ENCODE measurements at places on chromosomes 3 and 15. TPM values are rescaled to one million over a fixed set of nuclear protein-coding genes. Genes with fewer than 3 reads are reported as not detected.

Gene POC1A
- total RNA-seq, result 2.2 TPM

Gene SLC51B
- 2.9 TPM for total RNA-seq

Gene HYAL3
- total RNA-seq, result 2.0 TPM

Gene PHLDB2
- total RNA-seq, result 85.6 TPM

Gene PARP14
- total RNA-seq, result 64.0 TPM

Gene WDR93
- total RNA-seq, result 2.5 TPM

Gene RGMA
- 4.7 TPM for total RNA-seq

Gene NPTN
- total RNA-seq, result 130 TPM

Gene COMMD4
- 67.6 TPM for total RNA-seq

DNA sequence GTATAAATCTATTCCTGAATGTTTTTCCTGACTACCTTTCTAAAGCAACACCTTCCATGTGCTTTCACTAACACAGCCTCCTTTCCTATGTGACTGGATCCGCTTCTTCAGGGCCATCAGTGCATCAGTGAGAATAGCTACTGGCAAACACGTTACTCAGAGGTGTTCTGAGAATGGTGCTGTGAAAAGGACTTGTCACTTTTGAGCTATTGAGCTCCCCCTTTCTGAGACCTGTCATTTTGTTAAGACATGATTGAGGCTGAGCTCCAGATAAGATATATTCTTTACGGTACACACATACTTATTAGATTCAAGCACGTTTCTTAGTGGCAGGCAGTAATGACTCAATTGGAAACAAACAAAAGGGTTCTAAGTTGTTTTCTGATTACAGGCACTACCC lies 45.0 kb upstream of the ADCY5 start:
- no peak overlapping the region for H3K4me3 ChIP-seq
- peaks cover 2% of the 10 kb centered on the region for H3K4me1 ChIP-seq
- H3K27me3 ChIP-seq, result no peaks in the 10 kb centered on the region
- no peaks in the 10 kb centered on the region for H3K36me3 ChIP-seq

DNA sequence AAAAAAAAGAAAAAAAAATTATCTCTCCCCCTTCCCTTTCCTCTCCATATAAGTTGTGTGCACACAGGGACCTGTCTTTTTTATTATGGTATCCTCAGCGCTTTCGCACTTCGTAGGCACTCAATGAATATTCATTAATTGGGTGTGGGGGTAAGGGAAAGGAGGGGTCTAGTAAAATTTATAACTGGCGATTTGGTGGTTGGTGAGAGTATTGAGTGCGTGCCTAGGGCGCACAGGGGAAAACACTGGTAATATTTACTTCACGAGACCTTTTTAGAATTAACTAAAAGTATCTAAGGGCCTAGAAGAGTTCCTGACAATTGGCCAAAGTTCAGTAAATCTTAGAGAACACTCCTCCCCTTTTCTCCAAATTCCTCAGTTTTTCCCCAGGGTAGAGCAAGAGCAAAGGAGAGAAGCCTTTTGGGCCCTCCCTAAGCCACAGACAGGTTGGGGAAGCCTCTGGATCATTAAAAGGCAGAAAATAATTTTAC lies 25.7 kb downstream of the TYRO3 start:
- peak; percentile 64 for DNase-seq
- peak overlapping the region; percentile 59 for H3K4me3 ChIP-seq
- H3K4me1 ChIP-seq, result peaks cover 6% of the 10 kb centered on the region
- peak overlapping the region; percentile 63 for H3K27ac ChIP-seq
- no peaks in the 10 kb centered on the region for H3K27me3 ChIP-seq

GRCh38 chr15:38176155-38176554 lies 76.5 kb upstream of the SPRED1 start:
- no peak for DNase-seq
- no peak overlapping the region for H3K4me3 ChIP-seq
- H3K4me1 ChIP-seq, result no peaks in the 10 kb centered on the region
- no peaks in the 10 kb centered on the region for H3K27me3 ChIP-seq
- no peaks in the 10 kb centered on the region for H3K36me3 ChIP-seq

- no peaks in the 10 kb centered on the region for H3K36me3 ChIP-seq
- no peak for DNase-seq
- no peak overlapping the region for H3K27ac ChIP-seq
- no peak overlapping the region for H3K4me3 ChIP-seq
- no peaks in the 10 kb centered on the region for H3K4me1 ChIP-seq
Measured at GRCh38 chr3:6168256-6168655, 692.7 kb upstream of the GRM7 start.

GRCh38 chr3:69494185-69494584 lies 108.3 kb upstream of the FRMD4B start:
- no peak overlapping the region for H3K27ac ChIP-seq
- H3K27me3 ChIP-seq, result no peaks in the 10 kb centered on the region
- H3K36me3 ChIP-seq, result no peaks in the 10 kb centered on the region
- DNase-seq, result no peak
- no peaks in the 10 kb centered on the region for H3K4me1 ChIP-seq
- no peak overlapping the region for H3K4me3 ChIP-seq

DNA sequence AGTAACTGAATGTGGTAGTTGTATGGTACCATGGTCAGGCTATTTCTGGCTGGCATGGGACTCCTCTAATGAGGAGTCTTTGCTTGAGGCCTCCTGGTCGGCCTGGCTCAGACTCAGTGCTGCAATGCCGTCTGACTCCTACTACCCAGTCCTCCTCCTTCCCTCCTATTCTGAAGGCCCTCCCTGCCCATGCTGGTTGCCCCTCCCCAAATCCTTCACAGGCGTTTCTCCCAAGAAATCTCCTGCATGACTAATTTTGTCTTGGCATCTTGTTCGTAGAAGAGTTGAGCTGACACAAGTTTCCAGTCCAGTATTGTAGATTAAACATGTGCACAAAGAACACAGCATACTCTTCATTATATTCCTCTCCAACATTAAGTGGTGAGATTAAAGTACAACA lies 115.5 kb downstream of the NFKBIZ start:
- H3K27ac ChIP-seq, result no peak overlapping the region
- H3K36me3 ChIP-seq, result no peaks in the 10 kb centered on the region
- no peaks in the 10 kb centered on the region for H3K4me1 ChIP-seq
- H3K4me3 ChIP-seq, result no peak overlapping the region
- no peaks in the 10 kb centered on the region for H3K27me3 ChIP-seq
- DNase-seq, result no peak

DNA sequence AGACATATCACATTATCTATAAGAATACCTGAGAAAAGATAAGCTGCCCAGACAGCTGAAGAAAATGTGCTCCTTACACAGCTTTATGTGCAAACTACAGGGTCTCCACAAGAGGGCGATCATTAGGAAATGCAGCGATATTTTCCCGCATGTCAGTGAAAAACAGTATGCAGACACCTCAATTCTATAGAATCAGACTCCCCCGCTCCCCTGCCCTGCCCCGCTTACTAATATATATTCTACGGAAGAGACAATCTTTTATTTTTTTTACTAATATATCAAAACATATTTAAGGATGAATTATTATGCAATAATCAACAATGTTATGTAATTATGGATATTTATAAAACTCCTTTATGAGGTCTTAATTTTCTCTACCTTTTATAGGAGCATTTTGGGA lies 681.3 kb downstream of the ROBO1 start:
- DNase-seq, result peak; percentile 75
- no peak overlapping the region for H3K4me3 ChIP-seq
- H3K36me3 ChIP-seq, result no peaks in the 10 kb centered on the region
- H3K27me3 ChIP-seq, result no peaks in the 10 kb centered on the region

DNA sequence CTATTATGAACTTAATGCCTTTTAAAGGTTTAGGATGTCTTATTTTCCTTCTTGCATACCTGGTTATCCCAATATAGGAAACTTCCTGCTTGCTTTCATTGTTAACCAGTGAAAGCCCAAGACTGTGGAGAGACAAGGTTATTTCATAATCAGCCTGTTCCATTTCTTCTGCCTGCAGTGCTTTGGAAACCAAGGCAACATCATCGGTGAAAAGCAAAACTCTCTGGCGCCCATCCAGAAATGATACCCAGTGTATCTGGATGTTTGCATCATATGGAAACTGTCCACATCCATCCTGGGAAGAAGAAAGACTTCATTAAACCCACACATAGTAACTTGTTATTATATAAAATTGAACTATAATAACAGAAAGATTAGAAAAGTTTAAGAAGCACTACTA lies 170.1 kb downstream of the VPS13C start:
- no peaks in the 10 kb centered on the region for H3K27me3 ChIP-seq
- no peak overlapping the region for H3K27ac ChIP-seq
- no peaks in the 10 kb centered on the region for H3K36me3 ChIP-seq
- no peak for DNase-seq
- no peaks in the 10 kb centered on the region for H3K4me1 ChIP-seq
- H3K4me3 ChIP-seq, result no peak overlapping the region

DNA sequence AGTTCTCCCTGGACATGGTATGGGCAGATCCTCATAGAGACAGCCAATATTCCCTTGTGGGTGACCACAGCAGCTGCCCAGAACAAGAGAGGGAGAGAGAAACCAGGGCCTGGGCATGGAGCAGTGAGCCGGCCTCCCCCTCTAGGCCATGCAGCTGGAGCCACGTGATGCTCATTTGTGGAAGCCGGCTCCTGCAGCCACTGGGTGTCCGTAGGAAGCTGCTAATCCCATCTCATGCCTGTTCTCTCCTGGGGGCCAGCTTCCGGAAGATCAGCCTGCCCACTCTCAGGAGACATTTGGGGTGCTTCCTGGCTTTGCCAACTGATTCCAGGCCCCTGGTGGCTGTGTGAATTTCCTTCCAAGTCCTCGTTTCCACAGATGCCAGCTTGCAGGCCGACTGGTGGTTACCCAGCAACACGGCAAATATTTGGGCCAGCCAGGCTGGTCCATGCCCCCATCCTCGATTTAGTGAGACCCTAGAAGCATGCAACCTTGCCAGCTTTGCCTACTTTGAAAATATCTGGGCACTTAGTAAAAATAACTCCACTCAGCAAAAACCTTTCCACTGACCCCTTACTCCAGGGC lies 55.3 kb downstream of the LINGO1 start:
- H3K27me3 ChIP-seq, result no peaks in the 10 kb centered on the region
- H3K4me3 ChIP-seq, result no peak overlapping the region
- no peak for DNase-seq

DNA sequence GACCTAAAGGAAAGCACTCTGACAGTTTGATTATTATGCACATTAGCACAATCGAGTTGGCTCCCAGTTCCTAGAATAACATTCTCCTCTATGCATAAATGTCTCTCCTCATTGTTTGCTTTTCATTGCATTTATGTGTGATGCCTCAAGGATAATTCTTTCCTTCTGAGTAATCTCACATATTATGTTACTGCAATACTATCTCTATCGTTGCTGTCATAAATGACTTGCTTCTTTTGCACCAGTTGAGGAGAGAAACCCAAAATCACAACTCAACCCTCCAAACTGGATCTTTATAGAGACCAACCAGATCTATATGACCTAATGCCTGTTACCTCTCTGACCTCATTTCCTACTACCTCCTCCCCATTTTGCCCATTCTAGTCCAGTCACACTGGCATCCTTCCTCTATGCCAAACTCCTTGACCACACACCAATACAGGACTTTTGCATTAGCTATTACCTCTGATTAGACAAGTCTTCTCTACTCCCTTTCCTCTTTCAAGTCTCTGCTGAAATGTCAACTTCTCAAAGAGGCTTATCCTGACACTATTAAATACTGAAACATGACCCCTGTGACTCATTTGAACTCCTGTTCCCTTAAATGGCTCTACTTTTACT lies 1026.0 kb downstream of the TUSC7 start:
- H3K4me3 ChIP-seq, result no peak overlapping the region
- H3K27ac ChIP-seq, result no peak overlapping the region
- DNase-seq, result no peak
- no peaks in the 10 kb centered on the region for H3K36me3 ChIP-seq
- H3K27me3 ChIP-seq, result no peaks in the 10 kb centered on the region
- no peaks in the 10 kb centered on the region for H3K4me1 ChIP-seq

DNA sequence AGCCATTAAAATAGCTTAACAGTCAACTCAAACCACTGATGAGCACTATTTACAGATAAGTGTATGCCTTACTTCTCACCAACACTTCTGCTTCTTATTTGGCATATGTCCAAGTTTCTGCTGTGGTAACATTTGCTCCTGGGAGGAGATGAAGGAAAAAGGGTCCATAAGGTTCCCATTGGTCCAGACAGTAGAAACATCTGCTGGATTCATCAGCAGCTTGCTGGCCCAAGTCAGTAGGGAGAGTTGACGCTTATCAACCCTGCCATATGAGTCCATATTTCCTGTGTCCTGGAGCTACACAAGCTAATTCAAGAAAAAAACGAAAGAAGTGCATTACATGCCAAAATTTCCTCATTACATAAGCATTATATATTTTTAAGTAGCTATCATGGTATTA lies 824.5 kb downstream of the CADM2 start:
- H3K27me3 ChIP-seq, result no peaks in the 10 kb centered on the region
- no peaks in the 10 kb centered on the region for H3K36me3 ChIP-seq
- no peak for DNase-seq
- H3K27ac ChIP-seq, result no peak overlapping the region
- no peaks in the 10 kb centered on the region for H3K4me1 ChIP-seq

DNA sequence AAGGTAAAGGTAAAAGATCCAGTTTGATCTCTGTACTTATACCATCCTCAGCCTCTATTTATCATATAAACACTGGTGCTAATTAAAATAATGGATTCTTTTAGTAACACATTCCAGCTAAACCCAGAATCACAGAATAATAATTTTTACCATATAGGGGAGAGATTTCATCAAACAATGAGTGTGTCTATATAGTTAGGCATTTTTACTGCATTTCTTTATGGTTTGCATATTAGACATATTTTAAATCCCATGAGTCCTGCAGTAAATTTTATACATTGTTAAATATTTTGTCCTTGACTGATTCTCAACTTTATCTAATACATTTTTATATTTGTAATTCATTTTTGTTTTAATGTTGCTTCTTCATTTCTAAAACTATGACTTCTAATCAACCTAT lies 323.7 kb upstream of the AGTR1 start:
- H3K4me3 ChIP-seq, result no peak overlapping the region
- no peaks in the 10 kb centered on the region for H3K4me1 ChIP-seq
- DNase-seq, result no peak
- H3K27ac ChIP-seq, result no peak overlapping the region

DNA sequence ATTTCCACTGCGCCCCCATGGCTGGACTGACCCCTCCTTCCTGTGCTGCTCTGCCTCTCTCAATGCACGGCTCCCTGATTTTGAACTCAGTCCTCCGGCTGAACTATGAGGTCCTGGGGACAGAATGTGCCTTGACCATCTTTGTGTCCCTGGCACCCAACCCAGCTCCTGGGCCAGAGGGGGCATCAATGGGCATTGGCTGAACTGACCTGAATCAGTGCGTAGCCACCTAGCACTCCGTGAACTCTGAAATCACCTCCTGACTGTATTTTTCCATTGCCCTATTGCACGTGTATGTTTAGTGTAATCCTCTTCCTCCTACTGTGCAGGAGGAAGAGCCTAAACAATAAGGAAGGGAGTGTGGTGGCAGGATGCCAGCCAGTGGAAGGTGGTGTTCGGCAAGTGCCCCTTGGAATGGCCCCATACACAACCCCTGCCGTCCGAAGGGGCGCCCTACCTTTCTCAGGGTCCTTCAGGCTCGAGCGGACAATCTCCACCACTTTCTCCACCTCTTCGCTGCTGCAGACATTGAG lies 33.5 kb downstream of the BDH1 start:
- H3K27me3 ChIP-seq, result no peaks in the 10 kb centered on the region
- peaks cover 9% of the 10 kb centered on the region for H3K4me1 ChIP-seq
- H3K4me3 ChIP-seq, result no peak overlapping the region
- no peaks in the 10 kb centered on the region for H3K36me3 ChIP-seq

- H3K27me3 ChIP-seq, result no peaks in the 10 kb centered on the region
- DNase-seq, result peak; percentile 26
- no peak overlapping the region for H3K27ac ChIP-seq
- H3K4me1 ChIP-seq, result no peaks in the 10 kb centered on the region
- no peak overlapping the region for H3K4me3 ChIP-seq
Measured at GRCh38 chr15:77457191-77457904, 36.7 kb downstream of the HMG20A start.

GRCh38 chr3:99505646-99506269 lies 132.6 kb upstream of the COL8A1 start:
- H3K4me1 ChIP-seq, result no peaks in the 10 kb centered on the region
- H3K4me3 ChIP-seq, result no peak overlapping the region
- H3K36me3 ChIP-seq, result no peaks in the 10 kb centered on the region
- DNase-seq, result no peak
- no peaks in the 10 kb centered on the region for H3K27me3 ChIP-seq
- H3K27ac ChIP-seq, result no peak overlapping the region

Data from kidney (tissue), 22 donors.